ENCODE measurements at places on chromosomes 13 and 19.

DNA sequence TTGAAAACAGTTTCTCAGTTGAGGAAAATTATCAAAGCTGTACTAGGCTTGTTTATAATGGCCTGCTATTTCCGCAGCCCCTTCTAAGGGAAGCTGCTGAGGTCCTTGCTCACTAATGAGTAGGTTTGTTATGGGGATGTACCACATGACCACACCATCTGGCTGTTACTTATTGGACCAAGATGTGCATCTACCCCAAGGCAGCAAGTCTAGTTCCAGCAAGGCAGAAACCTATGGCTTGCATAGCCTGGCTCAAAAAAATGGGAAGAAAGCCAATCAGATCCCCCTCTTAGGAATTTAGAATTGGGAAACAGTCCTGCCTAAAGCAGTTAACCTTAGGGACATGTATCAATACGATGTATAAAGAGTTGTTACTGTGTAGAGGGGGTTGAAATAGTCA lies 186.5 kb upstream of the SPRY2 start:
- DNase-seq: no peak

GRCh38 chr13:81664872-81665271 lies 1323.9 kb upstream of the SPRY2 start:
- no peak for DNase-seq

DNA sequence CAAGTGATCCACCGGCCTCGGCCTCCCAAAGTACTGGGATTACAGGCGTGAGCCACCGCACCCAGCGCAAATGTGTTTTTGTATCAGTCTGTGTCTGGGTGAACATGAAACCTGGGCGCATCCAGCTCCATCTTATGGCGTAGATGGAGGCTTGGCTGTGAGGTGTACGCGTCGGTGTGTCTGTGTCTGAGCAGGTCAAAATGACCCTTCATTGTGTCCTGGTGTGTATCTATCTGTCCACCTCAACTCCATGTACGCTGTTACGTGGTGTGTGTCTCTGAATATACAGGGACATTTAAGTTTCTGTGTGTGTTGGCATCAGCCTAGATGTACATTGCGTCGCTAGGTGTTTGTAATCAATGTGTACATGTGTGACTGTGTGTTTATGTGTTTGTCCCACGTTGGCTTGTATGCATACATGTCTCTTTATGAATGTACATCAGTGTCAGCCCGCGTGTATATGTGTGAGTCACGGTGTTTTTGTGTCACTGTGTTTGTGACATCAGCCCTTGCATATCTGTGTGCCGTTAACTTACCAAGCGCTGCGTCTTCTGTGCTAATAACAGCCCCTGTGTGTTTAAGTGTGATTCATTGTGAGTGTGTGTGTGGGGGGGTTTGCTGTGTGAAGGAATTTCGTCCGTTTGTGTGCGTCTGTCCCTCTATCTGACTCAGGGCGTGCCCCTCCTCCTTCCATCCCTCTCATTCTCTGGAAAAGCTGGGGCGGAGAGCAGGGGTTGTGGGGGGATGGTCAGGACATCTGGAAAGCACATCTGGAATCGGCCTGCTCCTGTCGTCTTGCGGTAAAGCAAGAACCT lies 6.4 kb downstream of the AXL start:
- peak; percentile 92 for DNase-seq

DNA sequence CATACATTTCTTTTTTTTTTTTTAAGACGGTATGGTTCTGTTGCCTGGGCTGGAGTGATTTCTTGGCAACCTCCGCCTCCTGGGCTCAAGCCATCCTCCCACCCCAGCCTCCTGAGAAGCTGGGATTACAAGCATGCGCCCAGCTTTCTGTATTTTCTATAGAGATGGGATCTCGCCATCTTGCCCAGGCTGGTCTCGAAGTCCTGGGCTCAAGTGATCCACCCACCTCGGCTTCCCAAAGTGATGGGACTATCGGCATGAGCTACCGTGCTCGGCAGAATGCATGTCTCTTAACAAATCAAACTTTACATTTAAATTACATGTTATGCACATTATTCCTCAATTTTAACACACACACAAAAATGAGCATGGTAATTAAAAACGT lies 1.2 kb downstream of the NDUFA13 start:
- no peak for DNase-seq

DNA sequence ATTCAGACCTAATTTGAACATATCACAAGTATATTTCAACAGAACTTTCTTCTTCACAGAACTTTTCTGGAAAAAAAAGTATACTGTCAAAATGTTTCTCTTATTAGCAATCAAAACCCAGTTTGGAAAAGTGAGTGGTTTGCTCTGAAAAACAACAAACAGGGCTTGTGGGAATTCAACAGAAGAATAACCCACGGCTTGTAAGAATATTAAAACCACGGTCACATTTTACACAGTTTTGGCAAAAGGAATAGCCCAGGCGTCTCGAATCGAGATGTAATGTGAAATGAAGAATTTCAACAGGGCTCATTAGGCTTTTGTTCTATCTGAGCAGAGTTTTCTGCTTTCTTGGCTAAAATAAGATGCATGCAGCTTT lies 70.7 kb downstream of the COL4A2 start:
- DNase-seq: no peak

GRCh38 chr13:73745190-73745589 lies 389.0 kb downstream of the KLF12 start:
- no peak for DNase-seq

DNA sequence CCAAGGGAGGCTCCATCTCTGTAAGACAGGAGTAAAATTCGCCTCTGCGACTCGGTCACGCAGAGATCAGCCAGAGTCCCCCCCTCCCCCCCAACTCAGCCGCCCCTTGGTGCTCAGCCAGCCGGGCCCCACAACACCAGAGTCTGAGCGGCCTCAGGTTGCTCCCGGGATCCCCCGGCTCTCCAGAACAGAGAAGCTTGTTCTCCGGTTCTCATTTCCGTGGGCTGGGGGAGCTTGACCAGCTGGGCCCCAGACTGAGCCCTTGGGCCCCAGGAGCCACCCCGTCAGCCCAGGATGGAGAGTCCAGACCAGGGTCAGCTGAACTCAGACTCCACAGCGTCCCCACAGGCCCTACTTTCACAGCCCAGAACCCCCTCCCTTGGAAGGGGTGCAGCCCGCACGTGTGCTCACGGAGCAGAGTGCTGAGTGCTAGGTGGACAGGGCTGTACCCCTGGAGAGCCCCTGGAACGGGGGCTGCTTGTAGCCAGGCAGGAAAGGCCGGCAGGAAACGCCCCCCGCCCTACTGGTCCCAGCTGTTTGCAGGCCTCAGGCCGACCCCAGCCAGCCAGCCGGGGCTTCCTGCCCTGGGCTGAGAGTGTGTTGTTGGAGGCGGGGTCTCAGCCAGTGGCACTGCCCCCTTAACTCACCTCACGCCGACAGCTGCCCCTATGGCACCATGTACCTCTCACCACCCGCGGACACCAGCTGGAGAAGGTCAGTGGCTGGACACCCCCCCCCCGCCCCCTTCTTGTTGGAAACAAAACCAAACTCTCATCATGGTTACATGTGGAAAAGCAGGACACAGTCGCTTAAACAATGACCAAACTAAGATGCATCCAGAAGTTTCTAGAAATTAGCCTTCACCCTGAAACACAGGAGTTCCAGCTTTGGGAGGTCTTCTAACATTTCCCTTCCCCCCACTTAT lies 44.4 kb downstream of the COMP start:
- no peak for DNase-seq

- no peak for DNase-seq
These were observed 13.2 kb downstream of the FUZ start for GRCh38 chr19:49799798-49800376.

DNA sequence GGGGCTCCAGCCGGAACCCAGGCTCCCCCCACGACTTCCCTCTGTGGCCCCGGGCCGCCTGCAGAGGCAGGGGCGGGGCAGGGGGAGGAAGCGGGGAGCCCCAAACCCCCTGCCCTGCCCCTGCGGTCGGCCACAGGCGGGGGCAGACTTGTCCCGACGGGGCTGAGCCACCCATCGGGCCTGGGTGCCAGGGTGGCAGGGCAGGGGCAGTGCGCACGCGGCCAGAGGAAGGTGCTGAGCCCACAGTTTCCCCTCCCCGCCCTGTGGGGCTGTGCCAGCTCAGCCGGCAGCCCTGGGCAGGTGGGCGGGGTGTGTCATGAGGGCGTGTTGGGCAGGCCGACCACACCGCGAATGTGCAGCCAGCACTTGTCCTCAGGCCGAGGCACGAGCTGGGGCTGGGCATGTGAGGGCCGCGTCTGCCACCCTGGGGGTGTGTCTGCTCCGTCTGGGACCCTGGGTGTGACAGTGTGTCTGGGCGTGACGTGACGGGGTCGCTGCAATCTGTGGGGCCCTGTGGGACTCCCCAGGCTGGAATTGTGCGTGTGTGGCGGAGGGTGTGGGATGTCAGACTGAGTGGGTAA lies 17.7 kb downstream of the CCDC97 start:
- peak; percentile 20 for DNase-seq

DNA sequence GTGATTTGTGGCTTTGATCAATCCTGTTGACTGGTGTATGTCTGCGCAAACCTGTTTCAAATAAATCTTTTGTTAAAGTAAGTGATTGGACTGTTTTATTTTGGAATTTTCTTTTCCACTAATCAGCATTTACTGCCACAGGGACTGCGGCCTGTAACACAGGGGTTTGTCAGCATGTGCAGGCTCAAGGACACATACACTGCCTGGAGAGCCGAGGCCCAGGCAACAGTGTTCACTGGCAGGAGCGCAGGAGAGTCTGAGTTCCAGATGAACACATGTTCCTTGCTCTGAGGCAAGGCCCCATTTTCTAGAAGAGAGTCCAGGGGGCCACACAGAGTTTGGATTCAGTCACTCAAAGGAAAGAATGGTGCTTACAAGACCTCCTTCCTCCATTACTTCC lies 26.0 kb downstream of the SHISA2 start:
- no peak for DNase-seq

DNA sequence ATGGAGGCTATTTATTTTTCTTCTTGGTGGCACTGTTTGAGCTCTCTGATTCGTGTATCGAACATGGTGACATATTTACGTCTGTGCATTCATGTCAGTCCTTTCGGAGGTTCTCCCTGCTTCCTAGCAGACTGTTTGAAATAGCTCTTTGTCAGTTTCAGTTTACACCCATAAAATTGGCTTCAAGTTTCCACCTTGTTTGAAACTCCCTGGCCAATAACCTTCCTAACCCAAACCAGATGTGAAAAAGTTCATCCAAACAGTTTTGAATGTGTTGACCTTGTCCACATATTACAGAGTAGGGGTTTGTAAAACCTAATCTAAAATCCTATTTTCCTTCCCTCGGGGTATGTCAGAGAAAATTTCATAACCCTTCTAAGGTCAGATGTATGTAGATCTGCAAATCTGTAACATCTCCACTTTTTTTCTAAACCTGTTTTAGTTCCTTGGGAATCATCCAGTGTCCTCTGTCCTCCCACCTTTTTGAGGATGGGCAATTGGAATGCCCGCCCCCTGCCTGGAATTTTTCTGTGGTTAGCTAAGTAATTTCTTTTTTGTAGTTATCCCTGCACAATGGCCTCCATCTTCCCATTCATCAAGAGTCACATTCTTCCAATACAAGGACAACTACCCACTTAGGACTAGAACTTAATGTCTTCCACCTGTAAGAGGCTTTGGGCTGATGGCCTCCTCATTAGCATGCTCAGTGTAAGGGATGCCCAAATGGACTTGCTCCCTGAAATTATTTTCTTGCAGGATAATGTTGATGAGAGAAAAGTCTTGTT lies 499.8 kb downstream of the GPC6 start:
- DNase-seq: no peak

DNA sequence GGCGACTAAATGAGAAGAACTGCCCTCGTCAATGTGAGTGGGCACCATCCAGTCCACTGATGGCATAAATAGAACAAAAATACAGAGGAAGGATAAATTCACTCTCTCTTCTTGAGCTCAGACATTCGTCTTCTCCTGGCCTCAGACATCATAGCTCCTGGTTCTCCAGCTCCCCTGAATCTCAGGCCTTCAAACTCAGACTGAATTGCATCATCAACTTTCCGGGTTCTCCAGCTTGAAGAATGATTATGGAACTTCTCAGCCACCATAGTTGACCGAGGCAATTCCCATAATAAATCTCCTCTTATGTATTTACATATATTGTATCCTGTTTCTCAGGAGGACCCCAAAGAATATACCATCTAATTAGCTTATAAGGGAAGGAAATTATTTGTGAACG lies 55.0 kb upstream of the FNDC3A start:
- no peak for DNase-seq

DNA sequence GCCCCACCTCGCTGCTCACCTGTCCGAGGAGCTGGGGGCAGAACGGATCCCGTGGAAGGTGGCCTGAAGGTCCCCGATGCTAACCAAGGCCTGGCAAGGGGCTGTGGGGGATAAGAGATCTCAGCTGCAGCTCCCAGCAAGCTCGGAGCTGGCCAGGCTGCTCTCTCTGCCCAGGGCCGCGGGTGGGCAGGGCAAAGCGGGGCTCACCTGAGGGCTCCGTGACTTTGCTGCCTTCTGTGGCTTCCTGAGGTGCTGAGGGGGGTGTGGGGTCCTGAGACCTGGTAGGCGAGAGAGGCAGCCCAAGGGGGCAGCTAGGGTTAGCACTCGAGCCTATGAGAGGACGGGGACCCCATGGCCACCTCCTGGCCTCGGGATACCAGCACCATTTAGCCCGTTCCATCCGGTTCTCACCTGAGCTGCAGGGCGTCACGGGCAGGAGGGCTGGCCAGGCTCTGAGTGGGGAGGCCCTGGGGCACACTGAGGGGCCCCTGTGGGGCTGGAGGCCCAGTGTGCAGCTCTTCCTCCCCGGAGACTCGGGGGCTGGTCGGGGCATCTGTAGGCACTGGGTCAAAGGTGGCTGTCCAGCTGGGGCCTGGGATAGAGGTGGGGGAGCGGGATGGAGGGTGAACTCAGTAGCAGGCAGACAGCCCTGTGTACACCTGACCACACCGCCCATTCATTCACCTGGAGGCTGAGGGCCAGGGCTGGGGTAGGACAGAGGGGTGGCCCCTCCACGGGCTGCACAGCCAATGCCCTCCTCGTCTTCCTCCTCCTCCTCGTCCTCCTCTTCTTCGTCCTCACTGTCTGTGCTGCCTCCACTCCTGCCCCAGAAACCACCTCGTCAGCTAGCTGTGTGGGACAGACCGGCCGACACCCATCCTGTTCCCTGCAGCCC lies 3.1 kb upstream of the TMEM86B start:
- DNase-seq: no peak

- DNase-seq: no peak
These were observed 53.7 kb downstream of the GGACT start for GRCh38 chr13:100534911-100535310.

DNA sequence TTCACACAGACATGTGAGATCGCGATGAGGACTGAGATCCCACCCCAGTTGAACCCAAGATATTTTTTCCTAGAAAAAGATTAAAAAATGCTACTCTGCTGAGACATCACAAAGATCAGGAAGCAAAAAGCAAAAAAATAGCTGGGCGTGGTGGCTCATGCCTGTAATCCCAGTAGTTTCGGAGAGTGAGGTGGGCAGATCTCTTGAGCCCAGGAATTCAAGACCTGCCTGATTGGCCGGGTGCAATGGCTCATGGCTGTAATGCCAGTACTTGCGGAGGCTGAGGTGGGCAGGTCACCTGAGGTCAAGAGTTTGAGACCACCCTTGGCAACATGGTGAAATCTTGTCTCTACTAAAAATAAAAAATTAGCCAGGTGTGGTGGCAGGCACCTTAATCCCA lies 1.1 kb downstream of the FUT3 start:
- DNase-seq: no peak

All from T1000 (cell line).